ENCODE measurements at places on chromosomes 2 and 18.

DNA sequence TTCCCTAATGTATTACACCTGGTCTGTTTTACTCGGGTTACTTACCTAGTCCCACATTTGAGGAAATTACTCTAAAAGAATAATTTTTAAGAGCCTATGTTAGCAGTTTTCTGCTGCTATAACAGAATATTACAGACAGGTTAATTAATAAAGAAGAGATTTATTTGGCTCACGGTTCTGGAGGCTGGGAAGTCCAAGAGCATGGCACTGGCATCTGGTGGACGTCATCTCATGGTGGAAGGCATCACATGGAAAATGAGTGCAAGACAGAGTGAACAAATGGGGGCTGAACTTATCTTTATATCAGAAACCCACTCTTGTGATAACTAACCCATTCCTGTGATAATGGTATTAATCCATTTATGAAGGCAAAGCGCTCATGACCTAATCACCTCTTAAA is 12.8 kb upstream of the GLS start:
- DNase-seq: no peak

- DNase-seq: peak; percentile 59
These were observed 4.7 kb upstream of the HPCAL1 start for GRCh38 chr2:10297959-10298531.

GRCh38 chr2:8796315-8796848 is 41.0 kb downstream of the KIDINS220 start:
- no peak for DNase-seq

DNA sequence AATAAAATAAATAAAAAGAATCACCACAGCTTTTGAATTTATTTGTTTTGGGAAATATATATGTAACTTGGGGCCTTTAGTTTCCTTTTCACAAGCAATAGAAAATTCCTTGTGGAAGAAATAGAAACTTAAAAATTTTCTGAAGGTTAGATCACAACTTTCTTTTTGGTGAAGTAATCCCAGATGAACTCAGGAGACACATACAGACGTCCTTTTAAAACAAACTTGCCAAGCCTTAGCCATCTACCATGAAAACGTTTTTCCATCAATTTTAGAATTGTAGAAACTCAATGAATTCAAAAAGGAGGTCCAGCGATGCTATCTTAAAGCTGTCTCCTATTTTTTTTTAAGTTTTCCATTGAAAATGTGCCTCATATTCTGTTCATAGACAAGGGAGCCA is 225.6 kb downstream of the ASXL3 start:
- DNase-seq: no peak

DNA sequence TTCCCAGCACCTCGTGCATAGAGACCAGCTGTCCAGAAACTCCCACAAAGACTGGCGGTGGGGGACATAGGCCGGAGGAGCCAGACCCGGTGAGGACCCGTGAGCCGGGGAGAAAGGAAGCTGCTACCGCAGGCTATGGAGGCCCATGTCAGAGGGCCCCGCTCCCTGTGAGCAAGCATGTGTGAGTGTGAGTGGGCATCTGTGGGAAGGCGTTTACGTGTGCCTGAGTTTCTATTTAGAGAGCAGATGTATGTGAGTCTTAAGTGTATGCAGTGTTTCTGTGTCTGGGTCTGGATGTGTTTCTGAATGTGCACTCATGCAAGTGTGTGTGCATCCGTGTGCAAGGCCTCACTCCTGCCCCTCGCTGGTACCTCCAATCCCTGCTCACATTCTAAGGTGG is 187.8 kb upstream of the RAB6C start:
- DNase-seq: no peak

DNA sequence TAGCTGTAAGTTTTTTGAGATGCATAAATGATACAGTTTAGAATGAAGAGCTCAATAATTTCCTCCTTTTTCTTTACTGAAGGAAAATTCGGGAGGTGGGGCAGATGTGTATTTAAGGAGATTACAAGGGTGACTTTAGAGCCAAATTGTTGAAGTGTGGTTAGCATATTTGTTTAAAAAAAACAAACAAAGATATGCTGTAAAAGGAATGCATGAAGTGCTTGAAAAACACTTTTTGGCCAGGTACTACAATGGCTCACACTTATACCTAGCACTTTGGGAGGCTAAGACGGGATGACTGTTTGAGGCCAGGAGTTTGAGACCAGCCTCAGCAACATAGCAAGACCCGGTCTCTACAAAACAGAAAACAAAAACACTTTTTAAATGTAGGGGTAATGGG is 38.4 kb downstream of the CD302 start:
- peak; percentile 15 for DNase-seq

Data from left lung (tissue), 14 donors.